Activated CD4-positive, alpha-beta T cell treated with anti-CD3 and anti-CD28 coated beads for 36 hours (primary cell): ENCODE measurements at places on chromosomes 11 and 22.

GRCh38 chr11:12592283-12592682 lies 81.9 kb upstream of the TEAD1 start:
- DNase-seq, result no peak

DNA sequence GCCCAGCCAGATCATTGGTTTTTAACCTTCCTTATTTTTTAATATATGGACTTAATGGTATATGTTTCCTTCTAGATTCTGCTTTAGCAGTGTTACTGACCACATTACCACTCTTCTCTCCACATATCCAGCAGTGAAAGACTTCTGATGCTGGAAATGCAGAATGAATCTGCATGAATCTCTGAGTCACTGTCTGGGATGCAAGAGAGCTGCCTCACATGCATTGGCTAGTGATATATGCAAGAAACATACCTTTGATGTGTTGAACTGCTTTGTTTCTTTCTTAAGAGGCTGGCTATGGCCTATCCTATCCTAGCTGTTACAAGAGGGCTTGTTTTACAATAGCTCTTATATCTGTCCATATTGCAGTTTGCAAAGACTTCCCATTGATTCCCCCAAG lies 16.6 kb upstream of the AMPD3 start:
- DNase-seq, result no peak

GRCh38 chr11:124211321-124211720 lies 28.2 kb downstream of the OR10D3 start:
- DNase-seq, result no peak

DNA sequence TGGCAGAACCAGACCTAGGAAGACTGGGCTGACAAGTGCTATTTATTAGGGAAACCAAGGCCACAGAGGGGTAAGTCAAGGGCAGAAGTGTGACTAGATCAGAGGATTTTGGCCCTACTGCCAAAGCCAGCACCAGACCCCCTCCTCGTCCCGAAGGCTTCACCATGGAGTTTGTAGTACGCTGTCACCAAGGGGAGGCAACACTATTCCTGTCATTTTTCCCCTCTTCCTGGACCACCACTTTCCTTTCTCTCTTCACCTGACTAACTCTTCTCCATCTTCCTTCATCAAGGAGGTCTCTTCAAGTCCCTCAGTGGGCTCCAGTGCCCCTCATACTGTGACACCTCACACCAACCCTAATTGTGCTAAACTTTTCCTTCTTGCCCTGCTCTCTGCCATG lies 34.9 kb downstream of the MN1 start:
- DNase-seq, result no peak

DNA sequence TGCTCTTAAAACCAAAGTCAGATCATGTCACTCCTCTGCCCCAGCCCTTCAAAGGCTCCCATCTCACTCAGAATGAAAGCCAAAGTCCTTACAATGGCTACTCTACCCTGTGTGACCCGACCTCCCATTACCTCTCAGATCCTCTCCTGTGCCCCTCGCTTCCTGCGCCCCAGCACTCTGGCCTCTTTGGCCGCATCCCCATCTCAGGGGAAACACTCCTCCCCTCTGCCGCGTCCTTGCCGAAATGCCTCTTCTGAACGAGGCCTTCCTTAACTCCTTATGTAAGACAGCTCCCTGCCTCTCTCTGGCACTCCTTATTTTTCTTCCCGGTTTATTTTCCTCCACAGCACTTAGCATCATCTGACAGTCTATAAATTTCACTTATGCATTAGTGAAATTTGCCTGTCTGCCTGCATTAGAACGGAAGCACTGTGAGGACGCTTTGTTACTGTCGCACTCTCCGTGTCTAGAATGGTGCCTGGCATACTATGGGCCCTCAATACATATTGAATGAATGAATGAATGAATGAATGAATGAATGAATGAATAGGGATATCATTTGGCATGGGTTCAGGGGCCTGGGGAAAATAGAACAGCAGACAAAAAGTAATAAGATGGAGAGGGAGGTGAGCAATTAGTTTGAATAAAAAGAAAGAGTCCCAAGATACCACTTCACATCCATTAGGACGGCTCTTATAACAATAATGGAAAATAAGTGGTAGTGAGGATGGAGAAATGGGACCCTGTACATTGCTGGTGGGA lies 137.8 kb downstream of the CEP164 start:
- DNase-seq, result no peak

GRCh38 chr22:33918676-33919365 lies 1.5 kb downstream of the LARGE1 start:
- no peak for DNase-seq

- DNase-seq, result no peak
Observed at GRCh38 chr11:72786305-72787215, 7.3 kb downstream of the STARD10 start.

GRCh38 chr22:25564979-25565677 lies 653 bp downstream of the GRK3 start:
- DNase-seq, result peak; percentile 49

- no peak for DNase-seq
Observed at GRCh38 chr11:133708547-133709051, 136.7 kb downstream of the SPATA19 start.

- no peak for DNase-seq
Observed at GRCh38 chr22:28137036-28137435, 218.0 kb upstream of the PITPNB start.

DNA sequence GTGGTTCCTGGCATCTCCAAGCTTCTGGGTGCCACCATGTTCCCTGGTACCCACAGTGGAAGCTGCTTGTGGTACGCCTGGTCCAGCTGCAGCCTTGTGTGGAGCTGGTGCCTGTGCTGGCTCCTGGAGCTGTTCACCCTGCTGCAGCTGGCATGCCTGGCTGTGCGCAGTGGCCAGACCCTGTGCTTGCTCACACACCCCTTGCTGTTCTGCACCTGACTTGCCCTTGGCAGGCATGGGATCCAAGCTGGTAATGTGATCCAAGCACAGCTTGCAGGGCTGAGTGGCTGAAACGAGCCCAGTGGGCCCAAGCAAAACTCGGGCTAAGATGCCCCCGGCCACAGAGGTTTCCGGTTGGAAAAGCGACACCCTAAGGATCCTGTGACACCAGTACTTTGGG lies 104.7 kb upstream of the CLMP start:
- no peak for DNase-seq

DNA sequence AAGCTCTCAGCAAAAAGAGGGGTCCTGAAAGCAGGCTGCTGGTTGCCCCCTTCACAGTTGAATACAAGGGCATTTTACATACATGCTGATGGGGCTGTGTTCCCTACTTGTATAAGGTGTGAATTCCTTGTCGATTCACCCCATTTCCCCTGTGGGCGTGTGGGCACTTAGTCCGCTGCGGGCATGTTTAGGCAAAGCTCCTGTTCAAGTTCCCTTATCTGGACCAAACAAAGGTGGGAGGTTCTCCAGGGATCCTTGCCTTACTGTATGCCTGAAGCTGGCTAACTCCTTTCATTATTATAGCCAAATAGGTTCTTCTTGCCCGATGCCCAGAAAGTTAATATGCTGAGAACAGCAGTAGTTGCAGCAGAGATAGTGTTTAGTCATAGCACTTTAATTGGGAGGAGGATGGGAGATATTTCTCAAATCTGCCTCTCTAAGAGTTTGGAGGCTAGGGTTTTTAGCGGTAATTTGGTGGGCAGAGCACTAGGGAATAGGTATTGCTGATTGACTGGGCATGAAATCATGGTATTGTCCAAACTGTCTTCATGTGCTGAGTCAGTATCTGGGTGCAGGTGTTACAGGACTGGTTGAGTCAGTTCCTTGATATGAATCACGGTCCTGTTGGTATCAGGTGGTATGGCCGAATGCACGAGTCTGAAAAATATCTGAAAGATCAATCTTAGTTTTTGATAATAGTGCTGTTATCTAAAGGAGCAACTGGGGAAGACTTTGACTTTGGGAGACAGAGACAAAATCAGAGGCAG lies 32.7 kb downstream of the METTL15 start:
- no peak for DNase-seq

GRCh38 chr11:19557720-19558140 lies 154.9 kb upstream of the NAV2 start:
- DNase-seq, result peak; percentile 86

DNA sequence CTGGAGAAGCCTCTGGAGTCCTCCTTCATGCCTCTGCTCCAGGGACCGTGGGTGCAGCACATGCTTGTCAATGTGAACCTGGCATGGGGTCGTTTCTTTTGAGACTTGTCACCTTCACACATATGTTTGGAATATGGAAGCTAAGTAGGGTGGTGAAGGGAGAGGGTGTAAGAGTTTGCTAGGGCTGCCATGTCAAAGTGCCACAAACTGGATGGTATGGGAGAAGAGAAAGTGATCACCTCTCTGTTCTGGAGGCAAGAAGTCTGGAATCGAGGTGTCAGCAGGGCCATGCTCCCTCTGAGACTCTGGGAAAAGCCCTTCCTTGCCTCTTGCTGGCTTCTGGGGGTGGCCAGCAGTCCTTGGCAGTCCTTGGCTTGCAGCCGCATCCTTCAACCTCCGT lies 8.7 kb upstream of the TSPAN18 start:
- DNase-seq, result no peak

DNA sequence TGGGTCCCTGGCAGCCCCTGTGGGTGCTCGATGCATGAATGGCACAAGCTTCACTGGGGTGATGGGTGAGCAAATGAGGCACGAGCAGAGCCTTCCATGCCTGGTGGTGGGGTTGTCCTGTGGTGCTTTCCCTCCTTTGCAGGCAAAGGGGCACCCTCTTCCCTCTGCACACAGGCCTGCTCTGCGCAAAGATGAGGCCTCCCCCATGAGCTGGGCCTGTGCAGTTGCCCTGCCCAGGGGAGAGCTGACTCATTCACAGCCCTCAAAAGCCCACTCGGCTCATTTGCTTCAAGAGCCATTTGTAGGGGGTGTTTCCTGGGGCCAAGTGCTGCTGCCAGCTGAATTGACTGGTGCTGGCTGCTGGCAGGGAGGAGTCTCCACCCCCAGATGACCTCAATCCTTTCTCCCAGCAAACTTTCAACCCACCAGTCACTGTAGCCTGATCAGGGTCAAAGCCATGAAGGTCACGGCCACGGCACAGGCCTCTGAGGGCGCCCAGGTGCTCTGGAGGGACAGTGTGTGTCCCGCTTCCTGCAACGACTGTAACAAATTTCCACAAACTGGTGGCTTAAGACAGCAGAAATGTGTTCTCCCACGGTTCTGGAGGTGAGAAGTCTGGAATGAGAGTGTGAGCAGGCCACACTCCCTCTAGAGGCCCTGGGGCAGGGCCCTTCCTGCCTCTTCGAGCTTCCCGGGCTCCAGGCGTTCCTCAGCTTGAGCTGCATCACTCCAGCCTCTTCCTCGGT lies 48.8 kb upstream of the ANO1 start:
- no peak for DNase-seq

- no peak for DNase-seq
Observed at GRCh38 chr11:26583550-26583949, 11.5 kb upstream of the MUC15 start.

GRCh38 chr11:119584193-119585042 lies 144.6 kb downstream of the NECTIN1 start:
- peak; percentile 36 for DNase-seq

GRCh38 chr11:15418921-15419320 lies 304.2 kb downstream of the INSC start:
- no peak for DNase-seq

DNA sequence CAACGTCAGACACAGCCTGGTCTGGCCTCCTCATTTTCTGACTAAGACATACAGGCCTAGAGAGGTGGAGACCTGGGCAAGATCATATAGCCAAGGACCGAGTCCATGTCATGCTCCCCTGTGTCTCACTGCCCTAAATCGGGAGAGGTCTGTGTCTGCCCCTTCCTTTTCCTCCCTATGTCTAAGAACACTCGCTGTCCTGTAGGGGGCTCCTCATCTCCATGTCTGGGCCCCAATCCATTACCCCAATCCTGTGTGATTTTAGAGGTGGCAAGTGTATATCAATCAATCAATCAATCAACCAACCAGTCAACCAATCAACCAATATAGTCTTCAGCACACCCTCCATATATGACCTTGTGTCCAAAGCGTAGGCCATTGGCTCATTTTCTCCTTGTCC lies 125.7 kb downstream of the KIRREL3 start:
- peak; percentile 8 for DNase-seq

GRCh38 chr11:59669611-59670009 lies 773 bp upstream of the PATL1 start:
- DNase-seq, result no peak

DNA sequence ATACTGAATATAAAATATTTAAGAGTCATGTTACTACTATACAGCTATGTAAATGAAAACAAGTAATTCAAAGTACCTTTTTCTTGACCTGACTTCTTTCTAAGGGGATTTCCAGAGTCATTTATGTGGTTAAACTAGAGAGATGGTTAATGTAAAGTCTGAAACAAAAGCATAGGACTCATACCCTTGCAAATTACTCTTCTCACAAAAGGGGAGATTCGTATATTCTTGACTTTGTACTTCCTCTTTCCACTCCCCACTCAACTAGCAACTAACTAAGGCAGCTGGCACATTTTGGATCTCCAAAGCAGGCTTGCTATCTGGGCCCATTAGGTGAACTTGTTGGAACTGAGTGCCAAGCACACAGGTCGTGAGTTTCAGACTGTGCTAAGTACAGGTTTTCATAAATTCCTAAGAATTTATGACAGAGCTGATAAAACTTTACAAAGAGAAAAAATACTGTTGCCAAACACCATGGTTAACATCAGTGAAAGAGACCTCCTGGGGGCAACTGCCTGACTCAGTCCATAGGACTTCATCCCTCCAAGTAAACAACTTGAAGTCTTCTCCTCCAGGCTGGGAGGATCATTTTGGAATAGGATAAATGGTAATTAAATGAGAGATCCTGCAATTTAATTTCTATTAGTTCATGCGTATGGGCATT lies 77.0 kb upstream of the DDI1 start:
- no peak for DNase-seq

GRCh38 chr11:68141246-68142027 lies 20.2 kb upstream of the CHKA start:
- DNase-seq, result no peak

GRCh38 chr11:94553938-94554337 lies 10.2 kb downstream of the FUT4 start:
- no peak for DNase-seq

GRCh38 chr11:84524422-84525051 lies 1102.6 kb downstream of the DLG2 start:
- DNase-seq, result no peak

- peak; percentile 79 for DNase-seq
Observed at GRCh38 chr11:75492181-75492820, 33.4 kb downstream of the GDPD5 start.

- no peak for DNase-seq
Observed at GRCh38 chr22:29266564-29267461, 968 bp downstream of the RHBDD3 start.

DNA sequence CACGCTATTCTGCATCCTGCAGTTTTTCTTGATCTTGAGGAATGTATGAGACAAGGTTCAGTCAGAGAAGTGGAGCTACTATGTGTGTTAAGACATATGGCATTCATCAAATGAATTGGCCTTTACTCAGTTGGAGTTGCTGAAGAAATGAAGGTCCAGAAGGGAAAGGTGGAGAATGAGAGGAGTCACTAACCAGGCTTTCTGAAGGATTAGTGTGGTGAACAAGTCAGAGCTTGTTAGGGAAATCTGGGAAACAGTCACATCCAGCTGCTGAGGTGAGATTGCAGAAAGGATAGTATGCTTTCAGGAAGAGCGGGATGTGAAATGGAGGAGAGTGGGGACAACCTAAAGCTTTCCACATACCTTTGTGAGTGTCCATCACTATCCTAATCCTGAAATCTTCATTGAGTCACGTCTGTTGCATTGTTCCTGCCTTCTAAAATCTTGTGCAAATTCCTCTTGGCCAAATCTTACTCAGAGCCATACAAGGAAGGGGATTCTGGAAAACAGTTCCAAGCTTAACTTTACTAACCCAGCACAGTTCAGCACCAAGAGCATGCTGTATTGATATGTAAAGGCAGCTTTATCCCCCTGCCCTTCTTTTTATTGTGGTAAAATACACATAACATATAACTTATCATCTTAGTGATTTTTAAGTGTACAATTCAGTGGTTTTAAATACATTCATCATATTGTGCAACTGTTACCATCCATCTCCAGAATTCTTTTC lies 11.4 kb upstream of the PITPNB start:
- no peak for DNase-seq
